Fibroblast of pulmonary artery (primary cell): ENCODE measurements at places on chromosomes 6 and 20.

- peak; percentile 68 for DNase-seq
Observed at GRCh38 chr6:18323935-18324705, 59.8 kb upstream of the DEK start.

- peak; percentile 29 for DNase-seq
Observed at GRCh38 chr6:48073976-48074767, 36.8 kb downstream of the PTCHD4 start.

DNA sequence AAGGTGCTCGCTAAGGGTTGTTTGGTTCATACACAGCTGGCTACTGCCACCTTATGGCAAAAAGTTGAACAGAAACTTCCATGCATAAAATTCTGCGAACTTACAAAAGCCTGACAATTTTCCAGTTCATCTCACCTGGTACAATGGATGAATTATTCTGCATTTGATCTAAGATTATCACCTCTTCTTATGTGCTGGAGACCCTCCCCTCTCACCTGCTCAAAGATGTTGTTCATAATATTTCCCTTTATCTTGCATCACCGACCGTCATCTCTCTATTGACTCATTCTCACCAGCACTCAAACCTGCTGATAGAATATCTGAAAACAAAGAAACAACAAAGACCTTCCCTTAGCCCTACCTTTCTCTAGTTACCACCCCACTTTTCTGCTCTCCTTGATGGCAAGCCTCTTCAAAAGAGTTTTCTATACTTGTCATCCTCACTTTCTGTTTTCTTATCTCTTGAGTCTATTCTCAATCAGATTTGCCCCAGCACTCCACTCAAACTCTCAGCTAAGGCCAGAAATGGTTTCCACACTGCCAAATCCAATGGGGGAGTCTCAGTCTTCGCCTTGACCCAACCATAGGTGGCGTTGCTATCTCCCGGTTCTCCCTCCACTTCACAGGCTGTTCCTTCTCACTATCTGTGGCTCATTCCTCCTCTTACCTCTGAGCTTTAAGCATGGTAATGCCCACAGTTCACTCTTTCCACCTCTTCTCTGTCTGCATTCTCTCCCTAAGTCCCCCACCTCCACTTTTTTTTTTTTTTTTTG lies 25.8 kb downstream of the SNRNP48 start:
- peak; percentile 81 for DNase-seq

- peak; percentile 42 for DNase-seq
Observed at GRCh38 chr20:6420336-6420735, 297.5 kb upstream of the FERMT1 start.

GRCh38 chr6:47371139-47371869 lies 61.6 kb upstream of the TNFRSF21 start:
- DNase-seq = peak; percentile 10

DNA sequence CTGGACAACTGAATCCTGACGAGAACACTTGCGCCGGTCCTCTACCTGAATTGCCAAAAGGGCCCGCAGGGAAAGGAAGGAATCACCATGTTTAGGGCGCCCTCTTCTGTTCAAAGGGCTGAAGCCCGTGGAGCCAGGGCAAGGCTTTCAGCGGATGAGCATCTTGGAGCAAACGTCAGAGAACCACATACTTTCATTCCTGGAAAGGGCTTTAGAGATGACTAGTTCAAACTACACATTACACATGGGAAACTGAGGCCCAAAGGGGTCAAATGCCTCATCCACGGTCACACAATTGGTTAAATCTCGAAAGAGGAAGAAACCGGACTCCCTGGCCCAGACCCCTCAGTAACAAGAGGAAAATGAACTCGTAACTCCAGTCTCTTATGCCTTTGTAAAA lies 11.5 kb upstream of the ZNF133 start:
- DNase-seq = peak; percentile 76

GRCh38 chr20:49575551-49576060 lies 7.7 kb upstream of the PTGIS start:
- no peak for DNase-seq

GRCh38 chr6:6224933-6225486 lies 95.5 kb downstream of the F13A1 start:
- no peak for DNase-seq

GRCh38 chr6:43394982-43395381 lies 25.5 kb upstream of the ZNF318 start:
- DNase-seq = no peak

DNA sequence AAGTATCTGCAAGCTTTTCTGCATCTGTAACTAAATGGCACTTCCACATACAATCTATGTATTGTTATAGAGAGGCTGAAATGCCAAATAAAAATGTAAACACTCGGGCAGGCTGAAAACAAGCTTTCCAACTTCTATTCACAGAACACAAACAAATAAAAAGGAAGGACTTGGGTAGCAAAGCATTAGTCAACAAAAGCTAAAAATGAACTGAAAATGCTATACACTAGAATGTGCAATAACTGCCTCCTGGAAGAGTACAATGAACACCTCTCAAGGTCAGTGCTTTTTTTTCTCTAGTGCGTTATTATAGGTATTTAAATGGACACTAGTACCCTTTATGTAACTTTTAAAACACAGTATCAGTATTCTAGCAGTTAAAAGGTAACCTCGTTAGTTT lies 31.4 kb downstream of the STK38 start:
- DNase-seq = no peak

- no peak for DNase-seq
Observed at GRCh38 chr6:32085759-32086459, 23.2 kb downstream of the TNXB start.

DNA sequence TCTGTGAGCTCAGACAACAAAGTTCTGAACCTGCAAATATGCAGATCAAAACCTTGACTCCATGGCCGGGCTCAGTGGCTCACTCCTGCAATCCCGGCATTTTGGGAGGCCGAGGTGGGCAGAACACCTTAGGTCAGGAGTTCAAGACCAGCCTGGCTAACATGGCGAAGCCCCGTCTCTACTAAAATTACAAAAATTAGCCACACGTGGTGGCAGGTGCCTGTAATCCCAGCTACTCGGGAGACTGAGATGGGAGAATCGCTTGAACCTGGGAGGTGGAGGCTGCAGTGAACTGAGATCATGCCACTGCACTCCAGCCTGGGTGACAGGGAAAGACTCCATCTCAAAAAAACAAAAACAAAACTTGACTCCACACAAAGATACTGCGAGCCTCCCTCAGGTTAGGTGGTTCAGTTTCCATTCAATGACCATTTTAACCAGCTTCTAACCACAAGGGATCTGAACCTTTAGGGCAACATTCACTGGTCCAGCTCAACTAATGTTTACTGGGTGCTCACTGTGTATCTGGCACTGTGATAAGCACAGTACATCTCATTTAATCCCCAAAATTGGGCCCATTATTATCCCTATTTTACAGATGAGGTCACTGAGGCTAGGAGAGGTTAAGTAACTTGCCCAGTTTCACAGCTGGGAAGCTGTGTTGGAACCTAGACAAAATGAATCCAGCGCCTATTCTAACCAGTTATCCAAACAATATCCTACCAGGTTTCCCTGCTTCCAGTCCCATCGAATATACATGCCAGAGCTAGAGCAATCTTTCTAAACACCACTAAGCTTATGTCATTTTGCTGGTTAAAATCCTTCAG lies 1.8 kb downstream of the SNRPB start:
- DNase-seq = peak; percentile 17

GRCh38 chr20:38806855-38807655 lies 1.6 kb downstream of the PPP1R16B start:
- DNase-seq = no peak

- no peak for DNase-seq
Observed at GRCh38 chr6:26170181-26170580, 83.0 kb downstream of the HFE start.

GRCh38 chr6:148890652-148891404 lies 144.0 kb downstream of the UST start:
- peak; percentile 25 for DNase-seq

DNA sequence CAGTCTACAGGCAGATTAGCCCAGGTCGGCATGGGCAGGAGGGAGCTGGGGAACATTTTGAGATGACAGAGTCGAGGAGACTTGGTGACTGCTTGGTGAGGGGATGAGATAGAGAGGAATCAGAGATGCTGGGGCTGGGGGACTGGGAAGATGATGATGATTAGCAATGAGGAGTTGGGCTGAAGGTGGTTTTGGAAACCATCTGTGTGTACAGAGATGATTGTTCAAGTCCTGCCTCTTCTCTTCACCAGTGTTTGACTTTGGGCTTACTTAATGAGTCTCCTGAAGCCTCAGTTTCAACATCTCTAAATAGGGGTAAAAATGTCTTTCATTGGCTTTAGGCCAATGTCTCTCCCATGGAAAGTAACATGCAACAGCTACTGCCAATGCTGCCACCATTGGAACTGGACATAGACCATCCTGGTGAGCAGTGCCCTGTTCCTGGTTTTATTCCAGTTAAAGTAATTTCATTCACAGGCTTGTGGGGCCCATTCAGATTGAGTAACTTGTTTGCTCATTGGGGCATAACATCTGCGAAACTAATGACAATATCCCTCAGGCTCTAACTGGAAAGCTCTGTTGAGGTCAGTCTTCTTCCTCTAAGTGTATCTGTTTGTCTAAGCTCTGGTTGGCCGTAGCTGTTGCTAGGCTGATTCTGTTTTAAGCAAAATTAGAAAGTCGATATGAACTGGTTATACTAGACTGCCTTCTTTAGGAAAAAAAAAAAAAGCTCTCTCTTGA lies 99.1 kb downstream of the ARMC2 start:
- DNase-seq = peak; percentile 85

- no peak for DNase-seq
Observed at GRCh38 chr6:42417641-42418112, 34.0 kb downstream of the TRERF1 start.

GRCh38 chr20:49544535-49544934 lies 23.4 kb downstream of the PTGIS start:
- DNase-seq = no peak

GRCh38 chr6:81613606-81614005 lies 138.9 kb downstream of the TENT5A start:
- DNase-seq = peak; percentile 84

- peak; percentile 95 for DNase-seq
Observed at GRCh38 chr6:44012078-44012493, 115.2 kb downstream of the MRPL14 start.

GRCh38 chr6:87879132-87879861 lies 168.3 kb upstream of the SPACA1 start:
- DNase-seq = no peak

GRCh38 chr6:114075777-114076176 lies 104.8 kb upstream of the HDAC2 start:
- no peak for DNase-seq

DNA sequence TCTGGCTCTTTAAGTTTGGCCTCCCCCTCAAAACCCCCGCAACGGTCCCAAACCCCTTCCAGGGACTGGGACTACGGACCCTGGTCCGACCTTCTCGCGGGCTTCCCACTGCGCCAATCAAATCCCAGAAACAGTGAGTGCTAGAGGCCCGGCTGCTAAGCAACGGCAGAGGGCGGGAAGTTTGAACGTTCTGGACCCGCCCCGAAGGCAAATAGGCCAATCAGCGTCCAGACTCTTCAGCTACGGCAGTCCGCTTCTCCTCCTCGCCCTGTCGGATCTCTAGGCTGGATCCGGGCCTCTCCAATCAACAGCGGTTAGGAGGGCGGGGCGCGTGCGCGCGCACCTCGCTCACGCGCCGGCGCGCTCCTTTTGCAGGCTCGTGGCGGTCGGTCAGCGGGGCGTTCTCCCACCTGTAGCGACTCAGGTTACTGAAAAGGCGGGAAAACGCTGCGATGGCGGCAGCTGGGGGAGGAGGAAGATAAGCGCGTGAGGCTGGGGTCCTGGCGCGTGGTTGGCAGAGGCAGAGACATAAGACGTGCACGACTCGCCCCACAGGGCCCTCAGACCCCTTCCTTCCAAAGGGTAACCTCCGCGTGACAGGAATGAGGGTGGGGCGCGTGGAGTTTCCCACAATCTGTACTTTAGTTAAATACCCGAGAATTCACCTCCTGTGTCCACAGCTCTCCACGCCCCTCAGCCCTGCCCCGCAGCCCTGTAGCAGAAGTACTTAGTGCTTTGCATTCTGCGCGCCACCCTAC lies at the start of gene MSH5:
TSS of gene MSH5 (plus strand) at position 367 of the 758 bp plus-strand sequence. CDS start 462 bp downstream, outside the sequence.
- peak; percentile 99 for DNase-seq

DNA sequence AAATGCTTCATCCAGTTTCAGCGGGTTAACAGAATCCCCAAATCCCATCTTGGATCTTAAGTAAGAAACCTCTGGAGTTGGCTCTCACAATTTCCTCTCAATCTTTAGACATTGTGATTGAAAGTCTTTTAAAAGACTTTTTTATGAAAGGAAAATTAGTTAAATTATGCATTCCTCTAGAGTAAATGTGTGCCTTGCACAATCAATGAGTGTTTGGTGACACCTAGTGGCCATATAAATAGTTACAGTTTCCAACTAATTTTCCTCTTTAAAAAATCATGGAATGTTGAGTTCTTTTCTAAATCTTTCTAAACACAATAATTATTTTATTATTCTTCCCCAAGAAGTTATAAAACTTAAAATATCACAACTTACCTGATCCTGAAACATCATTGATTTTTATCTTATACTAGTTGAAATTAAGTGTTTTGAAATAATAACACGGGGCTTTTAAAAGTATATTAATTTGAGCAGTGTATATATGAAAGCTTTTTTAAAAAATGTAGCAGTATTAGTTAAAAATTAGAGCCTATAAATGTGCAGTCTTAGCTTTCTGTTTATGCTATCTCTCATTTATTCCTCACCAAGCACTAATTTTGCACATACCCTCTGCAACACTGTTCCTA lies 66.4 kb downstream of the PKHD1 start:
- DNase-seq = peak; percentile 52

GRCh38 chr20:35697696-35698297 lies 1.4 kb downstream of the NFS1 start:
- DNase-seq = no peak

DNA sequence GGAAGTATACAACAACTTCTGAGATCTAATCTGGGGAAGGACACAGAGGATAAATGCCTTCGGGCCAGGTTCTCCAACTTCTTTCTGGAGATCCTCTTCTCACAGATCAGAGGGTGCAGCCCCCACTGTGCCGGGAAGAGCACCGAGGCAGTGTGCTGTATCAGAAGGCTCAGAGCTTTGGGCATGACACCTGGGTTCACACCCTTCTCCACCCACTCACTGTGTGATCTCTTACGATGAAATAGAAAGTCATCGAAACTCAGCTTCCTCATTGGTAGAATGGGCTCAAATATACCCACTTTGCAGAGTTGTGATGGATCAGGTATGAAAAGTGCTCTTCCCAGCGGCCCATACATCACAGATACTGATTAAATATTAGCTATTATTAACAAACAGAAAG lies 347.5 kb upstream of the SOX4 start:
- DNase-seq = no peak

- no peak for DNase-seq
Observed at GRCh38 chr6:140107216-140107615, 732.8 kb upstream of the CITED2 start.

- no peak for DNase-seq
Observed at GRCh38 chr6:167329014-167329413, 4.1 kb downstream of the TTLL2 start.

GRCh38 chr6:4074478-4075235 lies 4.3 kb downstream of the FAM217A start:
- no peak for DNase-seq
